Stimulated activated CD4-positive, alpha-beta T cell treated with anti-CD3 and anti-CD28 coated beads, Interleukin-2, amount 100 ng/mL, for 48 hours (primary cell): ENCODE measurements at places on chromosomes 3 and 15.

- DNase-seq = no peak
These were observed 557.6 kb upstream of the ADAMTS9 start for GRCh38 chr3:65245133-65246063.

DNA sequence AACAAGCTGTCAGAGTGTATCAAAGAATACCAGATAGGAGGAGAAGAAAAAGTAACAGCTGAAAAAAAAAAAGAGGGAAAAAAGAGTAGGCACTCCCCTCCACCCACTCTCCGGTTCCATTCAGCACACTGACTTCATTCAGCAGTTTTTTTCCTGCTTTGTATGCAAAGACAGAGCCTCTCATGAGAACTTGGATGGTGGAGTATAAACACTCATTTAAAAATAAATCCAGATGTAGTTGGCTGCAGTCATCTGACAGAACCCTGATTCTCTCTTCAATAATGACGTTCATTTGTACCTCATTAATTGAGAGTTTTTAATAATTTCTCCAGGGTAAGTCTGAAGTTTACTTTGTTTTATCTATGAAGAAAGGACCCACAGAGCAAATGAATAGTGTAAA, 81.0 kb downstream of the TMEM108 start:
- DNase-seq = no peak

- DNase-seq = no peak
These were observed 5.3 kb upstream of the NRROS start for GRCh38 chr3:196634224-196634623.

DNA sequence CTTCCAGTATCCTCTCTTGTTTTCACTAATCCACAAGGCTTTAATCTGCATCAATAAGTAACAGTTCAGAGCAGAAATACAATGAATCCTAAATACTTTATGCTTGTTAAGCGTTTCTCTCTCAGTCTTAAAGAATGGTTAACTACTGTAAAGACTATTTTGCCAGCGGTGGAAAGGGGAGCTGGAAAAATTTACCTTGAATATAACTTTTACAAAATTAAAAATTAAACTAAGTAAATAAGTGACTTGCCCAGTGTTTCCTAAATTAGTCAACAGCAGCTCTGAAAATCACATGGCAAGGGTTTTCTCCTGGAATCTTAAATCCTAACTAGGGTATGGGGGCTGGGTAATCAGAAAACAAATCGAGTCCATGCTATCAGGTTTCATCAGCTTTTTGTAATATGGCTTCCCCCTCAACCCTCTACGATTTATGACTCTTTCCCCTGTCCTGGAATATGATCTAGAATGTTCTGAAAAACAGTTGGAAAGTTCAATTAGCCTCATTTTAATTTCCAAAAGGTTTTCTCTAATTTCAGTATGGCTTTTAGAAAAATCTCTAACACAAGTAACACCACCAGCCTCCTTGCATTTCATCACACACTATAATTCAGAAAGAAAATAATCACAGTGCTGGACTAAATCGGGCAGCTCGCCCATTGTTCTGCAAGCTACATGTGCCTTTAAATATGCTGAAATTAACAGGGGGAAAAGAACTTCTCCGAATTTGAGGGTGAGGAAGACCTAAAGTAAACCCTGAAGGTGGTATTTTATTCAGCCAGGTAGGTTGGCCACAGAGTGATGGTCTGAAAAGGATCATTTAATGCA, 133.5 kb downstream of the ADAMTS9 start:
- no peak for DNase-seq

- no peak for DNase-seq
These were observed 193.3 kb downstream of the ZBTB20 start for GRCh38 chr3:114953800-114954199.

- DNase-seq = no peak
These were observed 102.3 kb downstream of the PIK3CB start for GRCh38 chr3:138732456-138732855.

GRCh38 chr15:94119923-94120775, 111.2 kb upstream of the MCTP2 start:
- DNase-seq = peak; percentile 16

DNA sequence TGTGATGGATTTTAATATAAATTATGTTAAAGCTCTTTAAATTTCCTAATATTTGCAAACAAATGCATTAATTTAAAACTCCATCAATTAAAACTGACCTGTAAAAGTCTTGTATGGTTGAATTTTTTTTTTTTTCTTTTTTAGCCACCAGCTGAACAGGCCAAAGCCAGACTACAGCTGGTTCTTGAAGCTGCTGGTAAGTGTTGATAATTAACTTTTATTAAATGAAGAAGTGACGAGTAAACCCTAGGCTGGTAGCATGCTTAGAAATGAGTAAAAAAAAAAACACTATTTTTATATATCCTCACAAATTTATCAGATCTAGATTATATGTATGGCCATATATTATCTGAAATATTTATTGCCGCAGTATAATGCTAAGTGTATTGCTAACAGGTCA, 216.3 kb upstream of the MLF1 start:
- DNase-seq = no peak

GRCh38 chr3:160106905-160107861, 118.0 kb upstream of the C3orf80 start:
- no peak for DNase-seq

DNA sequence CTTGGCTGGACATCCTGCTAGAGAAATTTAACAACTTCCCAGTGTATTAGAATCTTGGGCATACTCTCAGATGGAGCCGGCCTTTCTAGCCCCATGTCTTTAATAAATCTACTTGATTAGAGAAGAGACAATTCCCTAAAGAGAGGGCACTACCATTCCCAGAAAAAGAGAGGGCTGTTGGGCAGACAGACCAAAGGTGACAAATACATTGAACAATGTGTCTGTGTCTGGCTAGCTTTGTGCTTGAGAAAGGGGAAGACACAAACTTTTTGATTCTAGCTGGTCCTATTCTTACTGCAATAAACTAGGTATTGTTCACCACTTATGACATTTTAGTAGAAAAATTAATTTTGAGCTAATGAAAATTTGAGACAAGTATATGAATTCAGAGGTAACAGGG, 57.7 kb downstream of the DUT start:
- DNase-seq = no peak

DNA sequence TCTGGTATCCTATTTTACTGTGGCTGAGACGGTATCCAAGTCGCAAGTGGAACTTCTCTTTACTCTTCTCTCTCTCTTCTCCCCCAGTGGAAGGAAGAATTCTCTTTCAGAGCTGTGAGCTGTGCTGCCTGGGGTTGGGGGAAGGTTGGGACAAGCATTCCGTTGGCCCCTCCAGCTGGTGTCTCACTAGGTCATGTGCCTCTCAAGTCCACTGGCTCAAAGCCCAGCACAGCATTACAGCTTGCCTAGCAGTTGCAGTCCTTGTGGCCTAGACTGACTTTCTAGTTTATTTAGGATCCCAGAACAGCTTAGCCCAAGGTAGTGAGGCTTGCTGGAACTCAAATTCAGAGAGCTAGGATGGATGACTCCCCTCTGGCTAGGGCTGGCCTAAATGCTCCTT, 76.1 kb upstream of the SPATA16 start:
- DNase-seq = no peak

DNA sequence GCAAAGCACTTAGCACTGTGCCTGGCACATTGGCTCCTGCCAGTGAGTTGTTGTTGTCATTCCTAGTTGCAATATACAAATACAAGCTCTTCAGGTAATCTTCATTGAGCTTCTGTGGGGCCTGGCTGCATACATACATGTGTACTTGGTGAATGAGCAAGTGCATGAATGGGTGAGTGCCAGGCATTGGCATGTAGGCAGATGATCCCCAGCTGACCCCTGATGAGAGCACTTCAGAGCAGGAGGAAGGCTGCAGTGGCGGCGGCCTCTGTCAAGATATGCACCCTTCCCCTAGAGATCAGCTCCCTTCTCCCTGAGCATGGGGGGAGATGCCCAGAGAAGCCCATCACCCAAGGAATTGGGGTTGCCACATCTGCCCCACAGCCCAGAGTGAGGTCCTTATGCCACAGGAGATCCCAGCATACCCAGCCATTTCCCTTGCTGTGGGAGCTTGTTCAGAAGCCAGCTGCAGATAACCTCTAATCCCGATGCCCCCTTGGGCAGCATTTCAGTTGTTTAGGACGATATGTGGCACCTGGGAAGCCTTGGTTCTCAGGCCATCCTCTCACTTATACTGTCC, 8.8 kb downstream of the CACNA2D3 start:
- DNase-seq = no peak

DNA sequence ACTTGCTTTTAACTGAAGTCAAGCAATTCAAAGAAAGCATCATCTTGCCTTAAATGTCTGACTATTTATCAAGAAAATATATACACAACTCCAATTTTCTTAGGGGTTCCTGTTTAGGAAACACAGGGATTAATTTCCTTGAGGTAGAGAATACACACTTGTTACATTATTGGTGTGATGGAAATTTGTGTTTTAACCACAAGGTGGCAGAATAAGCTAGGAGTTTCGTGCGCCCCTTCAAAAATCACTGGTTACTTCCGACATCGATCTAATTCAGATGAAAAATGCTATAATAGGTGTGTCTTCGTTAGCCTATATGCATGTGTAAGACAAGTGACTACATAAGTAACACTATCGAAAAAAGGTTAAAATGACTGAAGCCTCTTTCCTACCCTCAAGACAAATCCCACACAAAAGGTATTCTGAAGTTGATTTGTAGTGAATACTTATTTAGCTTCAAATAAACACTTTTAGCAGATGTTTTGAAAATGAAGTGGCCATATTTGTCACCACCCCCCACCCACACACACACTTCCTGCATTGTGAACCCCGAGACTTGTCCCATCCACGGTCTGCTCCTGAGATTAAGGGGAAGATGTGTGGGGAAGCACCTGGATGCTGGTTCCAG, 246.5 kb downstream of the ROBO1 start:
- DNase-seq = no peak
